Bronchial smooth muscle cell (primary cell): ENCODE measurements at places on chromosomes 4 and X. TPM values are rescaled to one million over a fixed set of nuclear protein-coding genes. Genes with fewer than 3 reads are reported as not detected.

Gene CNGA1
- total RNA-seq = not detected in 2 replicates

Gene FMR1NB
- total RNA-seq = not detected in 2 replicates

Gene PCDH18
- total RNA-seq = 387 and 423 TPM in 2 replicates

Gene BMPR1B
- total RNA-seq = 0.09 and 0.47 TPM in 2 replicates

Gene FGFR3
- total RNA-seq = 0.95 and 3.3 TPM in 2 replicates

Gene AWAT2
- not detected in 2 replicates for total RNA-seq

Gene PCDH7
- total RNA-seq = 10.9 and 78.5 TPM in 2 replicates

Gene FBXO8
- 31.7 and 37.9 TPM in 2 replicates for total RNA-seq

Gene BEX5
- total RNA-seq = not detected in 2 replicates

Gene CXorf49
- not detected in 2 replicates for total RNA-seq

Gene SNX12
- 65.1 and 79.3 TPM in 2 replicates for total RNA-seq

Gene DCAF8L2
- not detected in 2 replicates for total RNA-seq

Gene WDFY3
- 42.1 and 46.2 TPM in 2 replicates for total RNA-seq

Gene SLC6A8
- 7.8 and 11.5 TPM in 2 replicates for total RNA-seq

Gene AFP
- total RNA-seq = 0.95 and 2.9 TPM in 2 replicates

Gene USP26
- not detected in 2 replicates for total RNA-seq

Gene PLS3
- 141 and 182 TPM in 2 replicates for total RNA-seq

Gene CPXCR1
- total RNA-seq = not detected in 2 replicates

Gene PI4K2B
- total RNA-seq = 10.6 and 21.1 TPM in 2 replicates

Gene TMSB4X
- total RNA-seq = 8,117 and 13,209 TPM in 2 replicates

Gene ARHGAP24
- 36.8 and 43.5 TPM in 2 replicates for total RNA-seq

Gene RHOXF1
- not detected in 2 replicates for total RNA-seq

Gene DAPP1
- 0.09 TPM in 1 of 2 replicates, not detected in the other for total RNA-seq

Gene FOXR2
- not detected in 2 replicates for total RNA-seq

Gene SPATA18
- 17.7 and 22.2 TPM in 2 replicates for total RNA-seq

Gene AP1S2
- total RNA-seq = 17.5 and 20.3 TPM in 2 replicates

Gene STATH
- not detected in 2 replicates for total RNA-seq

Gene ZDHHC15
- under 0.01 and 0.09 TPM in 2 replicates for total RNA-seq

Gene PAK3
- 1.4 and 1.6 TPM in 2 replicates for total RNA-seq

Gene IQCM
- total RNA-seq = 0.09 and 0.16 TPM in 2 replicates

Gene MAGEA2B
- total RNA-seq = not detected in 2 replicates

Gene SMAD1
- total RNA-seq = 22.1 and 27.0 TPM in 2 replicates

Gene S100G
- total RNA-seq = not detected in 2 replicates

Gene IL2RG
- total RNA-seq = not detected in 2 replicates

Gene STOX2
- 1.1 and 2.2 TPM in 2 replicates for total RNA-seq

Gene GRID2
- total RNA-seq = under 0.01 TPM in 1 of 2 replicates, not detected in the other

Gene ODAPH
- total RNA-seq = not detected in 2 replicates

Gene SPANXC
- total RNA-seq = not detected in 2 replicates

Gene NLGN3
- total RNA-seq = 0.26 and 0.95 TPM in 2 replicates

Gene GCNA
- 1.1 and 2.2 TPM in 2 replicates for total RNA-seq

Gene SPP1
- total RNA-seq = 0.09 and 0.47 TPM in 2 replicates

Gene GPAT3
- total RNA-seq = 13.9 and 22.4 TPM in 2 replicates

Gene RNF128
- 3.3 and 3.6 TPM in 2 replicates for total RNA-seq

Gene SGMS2
- 26.9 and 38.9 TPM in 2 replicates for total RNA-seq

Gene HTN3
- not detected in 2 replicates for total RNA-seq

Gene PFKFB1
- 0.16 TPM in 1 of 2 replicates, not detected in the other for total RNA-seq

Gene NEK1
- total RNA-seq = 9.4 and 11.3 TPM in 2 replicates

Gene UBL4A
- total RNA-seq = 31.4 and 32.2 TPM in 2 replicates

Gene KIF4A
- 0.86 and 2.2 TPM in 2 replicates for total RNA-seq

Gene NOX1
- 0.17 TPM in 1 of 2 replicates, not detected in the other for total RNA-seq

Gene TKTL2
- total RNA-seq = not detected in 2 replicates

Gene MAMLD1
- total RNA-seq = 0.17 and 0.32 TPM in 2 replicates

Gene XKRX
- 0.16 TPM in 1 of 2 replicates, not detected in the other for total RNA-seq

Gene CCKAR
- total RNA-seq = 6.0 and 45.9 TPM in 2 replicates

Gene SPACA5
- not detected in 2 replicates for total RNA-seq

Gene XK
- total RNA-seq = under 0.01 TPM in 1 of 2 replicates, not detected in the other

Gene PLK4
- 1.0 and 3.5 TPM in 2 replicates for total RNA-seq

Gene PROM1
- total RNA-seq = not detected in 2 replicates
